ENCODE measurements at places on chromosomes 16 and 17.

- no peak for DNase-seq
These were observed 109.1 kb downstream of the PRKCA start for GRCh38 chr17:66411520-66411919.

- no peak for DNase-seq
These were observed 1.6 kb downstream of the CAPN15 start for GRCh38 chr16:529012-529575.

DNA sequence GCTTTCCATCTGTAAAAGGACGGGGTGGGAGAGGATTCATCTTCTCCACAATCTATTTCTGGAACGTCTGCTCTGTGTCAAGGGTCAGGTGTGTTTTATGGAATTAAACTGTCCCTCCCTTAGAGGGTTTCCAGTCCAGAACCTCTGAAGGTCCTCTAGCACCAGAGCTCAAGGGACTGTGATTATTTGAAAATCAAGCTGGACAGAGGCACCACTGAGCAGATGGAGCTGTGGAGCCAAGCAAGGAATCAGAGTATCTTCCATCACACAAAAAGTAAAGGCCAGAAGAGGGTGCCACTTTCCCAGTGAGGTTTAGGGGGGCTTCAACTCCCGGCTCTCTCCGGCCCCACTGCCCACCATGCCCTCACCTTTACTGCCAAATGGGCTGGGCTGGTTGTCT is 6.8 kb downstream of the CACNG5 start:
- no peak for DNase-seq

DNA sequence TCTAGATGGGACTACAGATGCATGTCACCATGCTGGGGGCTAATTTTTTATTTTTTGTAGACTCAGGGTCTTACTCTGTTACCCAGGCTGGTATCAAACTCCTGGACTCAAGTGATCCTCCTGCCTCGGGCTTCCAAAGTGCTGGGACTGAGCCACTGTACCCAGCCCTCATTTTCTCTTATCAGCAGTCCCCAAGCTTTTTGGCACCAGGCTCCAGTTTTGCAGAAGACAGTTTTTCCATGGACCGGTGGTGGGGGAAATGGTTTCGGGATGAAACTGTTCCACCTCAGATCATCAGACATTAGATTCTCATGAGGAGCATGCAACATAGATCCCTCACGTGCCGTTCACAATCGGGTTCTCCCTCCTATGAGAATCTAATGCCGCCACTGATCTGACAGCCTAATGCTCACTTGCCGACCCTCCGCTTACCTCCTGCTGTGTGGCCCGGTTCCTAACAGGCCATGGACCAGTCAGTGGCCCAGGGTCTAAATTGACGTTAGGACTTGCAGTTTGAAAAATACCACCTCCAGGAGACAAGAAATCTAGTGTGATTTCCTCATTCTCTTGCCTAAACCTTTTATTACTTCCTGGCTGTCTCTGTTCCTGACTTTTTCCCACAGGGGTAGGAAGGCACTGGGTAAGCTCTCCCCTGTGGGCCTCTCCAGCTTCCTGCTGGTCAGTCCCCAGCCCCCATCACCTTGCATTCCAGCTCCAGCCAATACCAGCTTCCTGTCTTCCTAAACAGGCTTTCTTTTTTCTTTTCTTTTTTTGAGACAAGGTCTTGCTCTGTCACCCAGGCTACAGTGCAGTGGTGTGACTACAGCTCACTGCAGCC is 9.3 kb upstream of the CNP start:
- peak; percentile 60 for DNase-seq

DNA sequence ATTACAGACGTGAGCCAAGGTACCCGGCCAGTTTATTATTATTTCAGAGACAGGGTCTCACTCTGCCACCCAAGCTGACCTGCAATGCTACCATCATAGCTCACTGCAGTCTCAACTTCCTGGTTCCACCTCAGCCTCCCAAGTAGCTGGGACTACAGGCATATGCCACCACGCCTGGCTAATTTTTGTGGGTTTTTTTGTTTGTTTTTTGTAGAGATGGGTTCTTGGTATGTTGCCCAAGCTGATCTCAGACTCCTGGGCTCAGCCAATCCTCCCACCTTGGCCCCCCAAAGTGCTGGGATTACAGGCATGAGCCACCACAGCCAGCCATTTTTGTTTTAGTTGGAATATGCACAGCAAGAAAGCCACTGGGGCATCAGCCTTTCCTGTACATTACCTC is 115.7 kb downstream of the MRM1 start:
- no peak for DNase-seq

Measured in hematopoietic multipotent progenitor cell treated with erythropoietin and hydrocortisone succinate and interleukin-3 and kit ligand, for 15 days (in vitro differentiated cells).